Daoy (cell line): ENCODE measurements at places on chromosomes 6 and 20. TPM values are rescaled to one million over a fixed set of nuclear protein-coding genes. Genes with fewer than 3 reads are reported as not detected.

Gene NKAPL
- not detected in 2 replicates for total RNA-seq

Gene RAMACL
- 0.34 and 0.86 TPM in 2 replicates for total RNA-seq

Gene MRAP2
- 0.92 and 1.9 TPM in 2 replicates for total RNA-seq

Gene BRD2
- 108 and 128 TPM in 2 replicates for total RNA-seq

Gene VIP
- not detected in 2 replicates for total RNA-seq

Gene ORC3
- total RNA-seq: 39.1 and 44.2 TPM in 2 replicates

Gene CFAP61
- 1.5 TPM in 1 of 2 replicates, not detected in the other for total RNA-seq

GRCh38 chr6:93859971-93860370, 440.6 kb upstream of the EPHA7 start:
- DNase-seq: no peak

DNA sequence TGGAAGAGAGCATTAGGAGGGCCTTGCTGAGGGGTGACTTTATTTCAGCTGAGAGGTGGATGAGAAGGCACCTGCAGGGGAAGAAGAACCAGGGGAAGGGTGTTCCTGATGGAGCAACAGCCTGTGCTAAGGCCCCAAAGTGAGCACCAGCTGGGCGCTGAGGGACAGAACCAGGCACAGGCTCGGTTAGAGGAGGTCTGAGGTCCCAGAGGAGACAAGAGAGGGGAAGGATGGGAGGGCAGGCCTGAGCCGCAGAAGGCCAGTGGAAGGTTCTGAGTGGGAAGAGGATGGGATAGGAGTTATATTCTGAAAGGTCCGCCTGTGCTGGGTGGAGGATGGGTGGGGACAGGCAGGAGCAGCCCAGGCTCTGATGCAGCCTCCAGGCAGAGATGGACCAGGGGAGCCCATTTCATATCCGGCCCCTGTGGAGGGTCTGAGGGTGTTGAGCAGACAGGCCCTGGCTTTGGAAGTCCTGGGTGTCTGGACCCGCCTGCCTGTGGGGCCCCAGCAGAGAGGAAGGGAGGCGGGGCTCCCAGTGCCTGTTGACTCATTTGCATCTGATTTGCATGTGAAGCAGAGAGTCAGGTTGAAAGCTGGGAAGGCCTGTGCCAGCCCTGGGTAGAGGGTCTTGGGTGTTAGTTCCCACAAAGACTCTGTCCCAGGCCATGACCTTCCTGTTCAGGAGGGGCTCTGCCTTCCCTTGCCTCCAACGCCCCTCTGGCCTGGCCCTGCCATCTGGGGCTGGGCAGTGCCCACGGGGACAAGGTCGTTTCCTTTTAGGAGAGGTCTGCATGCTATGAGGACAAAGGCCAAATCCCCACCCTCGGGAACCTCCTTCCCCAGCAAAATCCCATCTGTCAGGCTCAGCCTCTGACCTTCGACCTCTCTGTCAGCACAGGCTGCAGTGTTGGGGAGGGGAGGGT, 10.6 kb upstream of the FAM110A start:
- no peak for DNase-seq

DNA sequence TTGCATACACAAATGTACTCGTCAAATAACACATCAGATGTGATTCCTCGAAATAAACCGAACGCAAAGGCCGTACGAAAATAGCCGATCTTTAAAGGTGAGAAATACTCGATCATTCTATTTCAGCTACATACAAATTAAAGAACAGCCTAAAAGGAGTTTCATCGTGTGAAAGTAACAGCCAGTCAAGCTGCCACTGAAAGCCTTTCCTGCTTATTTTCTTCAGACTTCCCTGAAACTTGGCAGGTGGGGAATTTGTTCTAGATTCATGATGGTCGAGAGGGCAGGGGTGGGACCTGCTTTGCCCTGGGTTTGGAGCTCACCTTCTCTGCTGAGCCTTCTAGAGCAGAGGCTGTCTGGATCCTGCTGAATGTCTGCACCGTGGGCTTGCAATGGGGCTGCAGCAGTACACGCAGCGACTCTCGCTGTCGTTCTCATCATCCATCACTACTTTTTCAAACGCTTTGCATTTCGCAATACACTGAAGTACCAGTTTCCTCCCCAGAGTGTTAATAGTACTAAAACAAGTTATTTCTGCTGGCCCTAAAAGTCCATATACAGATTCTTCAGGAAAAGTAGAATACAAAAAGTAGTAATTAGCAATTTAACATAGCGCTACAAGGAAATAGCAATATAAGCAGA, 16.2 kb downstream of the FOXC1 start:
- DNase-seq: no peak

DNA sequence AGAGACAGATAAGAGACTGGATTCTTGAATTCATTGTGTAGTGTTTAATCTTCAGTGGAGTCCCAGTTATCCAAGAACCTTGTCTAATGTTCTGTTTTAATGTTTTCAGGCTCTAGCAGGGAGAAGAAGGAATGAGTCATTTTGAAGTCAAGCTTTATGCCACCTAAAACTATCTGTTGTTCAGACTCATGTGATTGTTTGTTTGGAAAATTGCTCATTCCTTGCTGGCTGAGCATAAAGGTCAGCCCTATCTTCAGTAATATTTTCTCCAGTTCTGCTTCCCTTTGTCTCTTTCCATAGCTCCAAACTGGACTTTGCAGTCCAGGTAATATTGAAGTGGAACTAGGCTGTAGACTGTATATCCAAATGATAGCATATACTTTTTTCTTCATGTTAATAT, 34.2 kb downstream of the CLVS2 start:
- DNase-seq: no peak

GRCh38 chr20:58651559-58651945, 469 bp downstream of the STX16 start:
- DNase-seq: no peak

DNA sequence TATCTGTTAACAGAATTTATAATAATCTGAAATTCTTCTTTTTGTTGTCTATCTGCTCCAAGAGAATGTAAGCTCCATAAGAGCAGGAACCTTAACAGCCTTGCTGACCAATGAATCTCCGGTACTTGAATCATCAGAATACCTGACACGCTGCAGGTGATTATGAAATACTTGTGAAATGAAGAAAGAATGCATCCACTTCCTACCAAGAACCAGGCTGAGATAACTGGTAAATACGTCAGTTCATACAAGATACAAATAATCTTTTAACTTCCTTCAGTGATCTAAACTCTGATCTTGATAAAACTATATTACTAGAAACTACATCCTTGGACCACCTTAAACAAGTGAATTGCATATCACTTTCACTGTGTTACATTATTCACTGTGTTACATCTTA, 116.2 kb downstream of the MAP3K5 start:
- DNase-seq: no peak

DNA sequence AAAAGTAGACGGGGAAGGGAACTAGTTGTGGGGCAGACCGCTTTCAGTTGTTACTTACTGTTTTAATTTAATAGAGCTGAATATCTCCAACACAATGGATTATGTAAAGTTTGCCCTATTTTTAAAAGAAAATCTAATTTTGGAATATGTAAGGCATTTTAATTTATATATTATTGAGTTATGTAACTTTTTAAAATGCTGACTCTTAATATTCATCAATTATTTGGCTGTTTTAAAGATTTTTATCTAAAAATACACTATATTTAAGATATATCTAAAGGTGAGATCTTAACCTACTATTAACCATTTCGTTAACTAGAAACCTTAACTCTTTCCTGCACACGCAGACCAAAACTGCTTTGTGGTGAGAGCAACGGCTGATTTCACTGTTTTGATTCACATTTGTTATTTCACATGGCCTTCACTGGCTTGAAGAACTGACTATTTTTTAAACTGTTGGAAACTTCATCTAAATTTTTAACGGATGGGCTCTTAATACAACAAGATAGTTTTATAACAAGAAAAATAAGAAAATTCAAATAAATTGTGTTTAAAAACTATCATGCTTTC, 87.9 kb downstream of the HUS1B start:
- DNase-seq: no peak

- peak; percentile 6 for DNase-seq
Observed at GRCh38 chr6:91081452-91082067, 494.7 kb upstream of the MAP3K7 start.

GRCh38 chr6:41298785-41299502, 12.5 kb upstream of the TREM1 start:
- no peak for DNase-seq

DNA sequence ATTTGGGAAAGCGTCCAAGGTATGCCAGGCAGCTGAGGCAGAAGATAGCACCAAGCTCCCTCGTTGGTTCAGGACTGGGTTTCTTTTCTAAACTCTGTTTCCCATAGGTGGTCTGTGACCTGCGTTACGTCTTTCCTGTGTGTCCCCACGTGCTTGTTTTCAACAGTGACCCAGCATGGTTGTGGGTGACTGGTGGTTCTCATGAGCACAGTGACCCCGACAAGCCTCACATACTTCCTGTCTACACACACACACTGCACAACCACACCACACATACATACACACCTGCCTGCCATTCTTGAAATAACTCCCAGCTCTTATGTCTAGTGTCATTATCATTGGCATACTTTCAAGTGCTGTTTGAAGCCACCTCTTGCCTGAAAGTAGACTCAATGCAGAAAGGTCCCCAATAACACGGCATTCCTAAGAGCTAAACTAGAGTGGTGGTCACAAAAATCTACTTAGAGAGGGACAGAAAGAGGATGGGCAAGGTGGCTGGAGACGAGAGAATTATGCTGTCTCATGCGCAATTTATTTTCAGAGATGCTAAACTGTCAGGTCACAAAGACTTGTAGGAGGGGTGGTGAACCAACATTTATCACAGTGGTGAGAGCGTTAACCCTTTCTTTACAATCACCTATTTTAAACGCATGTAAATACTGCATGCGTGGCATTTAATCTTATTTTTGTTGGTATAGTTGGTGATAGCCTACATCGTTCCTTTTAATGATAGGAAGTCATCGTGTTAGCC, 66.7 kb downstream of the GCNT2 start:
- no peak for DNase-seq

DNA sequence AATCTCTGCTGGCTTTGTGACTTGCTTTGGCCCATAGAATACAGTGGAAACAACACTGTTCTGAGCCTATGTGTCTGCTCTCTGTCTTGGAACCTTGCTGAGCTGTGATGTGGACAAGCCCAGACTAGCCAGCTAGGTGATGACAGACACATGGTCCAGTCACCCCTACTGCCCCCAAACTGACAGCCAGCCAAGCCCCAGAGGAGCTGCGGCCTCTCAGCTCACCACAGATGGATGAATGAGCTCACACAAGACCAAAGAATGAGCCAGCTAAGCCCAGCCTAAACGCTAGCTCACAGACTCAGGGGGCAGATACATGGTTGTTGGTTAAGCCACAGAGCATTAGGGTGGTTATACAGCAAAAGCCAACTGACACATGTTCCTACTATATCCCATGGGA, 4.1 kb downstream of the AARS2 start:
- no peak for DNase-seq

DNA sequence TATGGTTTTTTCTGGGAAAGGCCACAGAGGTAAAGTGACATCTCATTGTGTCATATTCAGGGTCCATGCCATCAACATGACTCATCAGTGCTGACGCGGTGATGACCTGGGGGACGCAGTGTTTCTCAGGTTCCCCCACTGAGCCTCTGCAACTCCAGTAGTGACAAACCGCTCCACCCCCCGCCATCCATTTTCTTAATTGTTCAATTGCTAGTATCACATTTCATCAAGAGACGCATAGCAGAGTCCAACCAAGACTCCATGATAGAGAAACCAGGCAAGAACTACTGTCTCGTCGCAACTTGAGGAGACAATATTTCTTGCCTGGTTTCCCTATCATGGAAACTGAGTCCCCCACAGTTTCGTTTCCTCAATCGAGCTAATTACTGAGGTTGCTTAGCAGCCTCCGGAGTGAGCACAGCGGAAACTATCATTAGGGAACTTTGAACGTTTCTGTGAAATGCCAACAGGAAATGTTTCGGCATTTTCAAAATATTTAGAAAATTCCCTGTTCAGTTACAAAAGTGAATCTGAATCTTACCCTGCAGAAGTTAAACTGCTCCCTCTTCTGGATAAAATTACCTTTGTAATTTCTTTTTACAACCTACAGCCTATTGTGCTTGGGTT, 12.2 kb upstream of the SERPINB1 start:
- peak; percentile 91 for DNase-seq

GRCh38 chr20:38246357-38247165, 14.0 kb downstream of the KIAA1755 start:
- no peak for DNase-seq

DNA sequence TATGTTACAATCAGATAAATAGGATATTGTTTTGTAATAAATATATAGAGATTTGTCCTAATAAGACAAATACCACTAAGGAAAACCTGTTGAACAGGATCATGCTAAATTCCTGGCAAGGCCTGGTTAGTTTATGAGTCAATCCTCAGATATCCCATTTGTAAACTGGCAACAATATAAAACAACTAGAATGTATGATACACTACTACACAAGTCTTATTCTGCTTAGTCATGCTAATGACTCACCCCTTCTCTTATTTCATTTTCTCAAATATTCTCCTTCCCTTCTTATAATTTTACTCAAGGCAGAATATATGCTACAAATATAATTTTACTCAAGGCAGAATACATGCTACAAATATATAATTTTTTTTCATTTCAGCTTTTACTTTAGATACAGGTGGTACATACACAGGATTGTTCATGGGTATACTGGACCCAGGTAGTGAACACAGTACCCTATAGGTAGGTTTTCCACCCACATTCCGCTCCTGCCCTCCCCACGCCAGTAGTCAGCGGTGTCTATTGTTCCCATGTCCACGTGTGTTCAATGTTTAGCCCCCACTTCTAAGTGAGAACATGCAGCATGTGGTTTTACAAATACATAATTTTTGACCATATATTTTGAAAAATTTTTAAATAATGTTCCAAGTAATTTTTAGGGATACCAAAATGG, 6.3 kb downstream of the OSER1 start:
- peak; percentile 74 for DNase-seq

GRCh38 chr20:47427746-47428145, 71.2 kb upstream of the ZMYND8 start:
- no peak for DNase-seq

GRCh38 chr6:7269816-7270215, 43.2 kb downstream of the SSR1 start:
- DNase-seq: no peak

DNA sequence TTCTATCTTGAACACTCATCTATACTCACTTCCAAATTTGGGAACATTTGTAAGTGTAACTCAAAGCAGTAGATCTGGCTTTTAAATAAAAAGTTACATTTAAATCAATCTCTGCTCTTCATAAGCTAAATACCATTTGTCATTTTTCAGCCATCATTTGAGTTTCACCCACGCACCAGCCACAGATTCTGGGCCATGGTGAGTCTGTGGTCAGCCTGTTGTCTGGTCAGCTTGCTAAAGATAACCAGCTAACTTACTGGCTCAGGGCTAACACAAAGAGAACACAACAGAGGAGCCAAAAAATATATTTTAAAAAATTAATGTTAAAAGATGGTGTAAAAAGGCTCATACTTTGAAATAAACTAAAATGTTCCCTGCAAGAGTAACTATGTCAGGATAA, 181.3 kb downstream of the KIF6 start:
- DNase-seq: no peak
